ENCODE measurements at places on chromosomes 12 and 14. TPM values are rescaled to one million over a fixed set of nuclear protein-coding genes. Genes with fewer than 3 reads are reported as not detected.

GRCh38 chr14:99287269-99287942, 15.4 kb upstream of the BCL11B start:
- no peak for DNase-seq

DNA sequence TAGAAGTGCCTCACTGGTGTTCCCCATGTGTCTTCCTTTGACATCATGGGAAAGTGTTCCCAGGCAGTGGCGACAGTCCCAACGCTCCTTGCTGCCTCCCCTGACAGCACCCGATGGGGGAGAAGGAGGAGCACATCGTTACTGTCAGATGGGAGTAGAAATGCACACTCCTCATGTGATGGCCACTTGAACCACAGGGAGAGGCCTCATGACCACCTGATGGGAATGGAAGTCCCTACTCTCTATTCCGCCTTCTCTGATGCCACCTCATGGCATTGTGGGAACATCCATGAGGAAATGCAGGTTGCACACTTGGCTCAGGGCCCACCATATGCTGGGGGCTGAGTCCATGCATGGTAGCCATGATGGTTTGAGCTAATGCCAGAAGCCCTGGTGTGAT, 14.3 kb upstream of the CORO1C start:
- no peak for DNase-seq

Gene SOX5
- 53.9 TPM for total RNA-seq

GRCh38 chr12:118103201-118103600, 610 bp downstream of the VSIG10 start:
- no peak for DNase-seq

DNA sequence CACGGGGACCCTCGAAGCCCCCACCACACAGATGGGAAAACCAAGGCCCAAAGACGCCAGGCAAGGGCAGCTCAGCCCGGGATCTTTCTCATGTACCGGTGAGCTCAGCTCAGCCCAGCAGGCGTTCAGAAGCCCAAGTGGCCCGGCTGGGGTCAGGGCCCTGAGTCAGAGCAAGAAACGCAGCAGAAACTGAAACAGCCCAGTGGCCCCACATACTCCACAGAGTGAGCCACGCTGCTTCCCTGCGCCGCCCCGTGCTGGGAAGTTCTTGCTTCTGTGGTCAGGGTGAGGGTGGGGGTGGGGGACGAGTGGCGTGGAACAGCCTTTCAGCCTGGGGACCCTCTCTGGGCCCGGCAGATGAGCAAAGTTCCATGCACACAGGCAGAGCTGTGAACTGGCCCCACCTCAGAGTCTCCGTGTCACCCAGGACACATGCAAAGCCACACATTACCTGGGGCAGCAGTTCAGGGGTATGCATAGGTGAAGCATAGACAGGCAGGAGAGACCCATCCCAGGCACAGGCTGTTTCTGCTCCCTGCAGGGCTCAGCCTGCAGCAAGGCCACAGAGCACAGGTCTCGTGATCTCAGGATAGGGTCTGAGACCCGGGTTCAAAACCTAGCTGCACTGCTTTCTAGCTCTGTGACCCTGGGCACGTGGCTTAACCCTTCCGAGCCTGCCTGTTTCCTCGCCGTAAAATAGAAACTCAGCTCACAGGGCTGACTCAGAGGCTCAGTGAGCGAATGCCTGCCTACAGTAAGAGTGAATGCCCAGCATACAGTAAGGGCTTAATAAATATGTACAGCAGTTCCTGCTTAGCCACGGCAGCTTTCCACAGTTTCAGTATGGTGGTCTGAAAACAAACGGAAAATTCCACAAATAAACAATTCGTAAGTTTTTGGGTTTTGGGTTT, 21.6 kb downstream of the NCOR2 start:
- DNase-seq, result no peak

Gene KRT72
- total RNA-seq, result not detected

DNA sequence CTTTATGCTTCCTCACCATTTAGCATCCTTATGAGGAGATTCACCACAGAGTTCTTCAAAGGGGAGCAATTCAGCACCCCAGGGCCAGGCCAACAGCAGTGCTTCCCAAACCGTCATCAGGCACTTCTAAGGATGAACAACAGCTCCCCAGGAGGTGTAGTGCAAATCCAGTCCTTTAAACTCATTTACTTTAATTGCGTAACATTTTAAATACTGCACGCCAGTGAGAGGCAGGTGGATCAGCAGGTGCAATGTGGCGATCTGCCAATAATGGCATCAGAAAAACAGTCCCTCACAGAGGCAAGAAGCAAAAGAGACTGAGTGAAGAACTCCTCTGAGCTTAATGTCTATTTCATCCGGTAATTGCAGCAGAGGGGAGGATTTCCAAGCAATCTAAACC, 770.9 kb upstream of the FOXG1 start:
- DNase-seq, result no peak

Gene SPIC
- not detected for total RNA-seq

DNA sequence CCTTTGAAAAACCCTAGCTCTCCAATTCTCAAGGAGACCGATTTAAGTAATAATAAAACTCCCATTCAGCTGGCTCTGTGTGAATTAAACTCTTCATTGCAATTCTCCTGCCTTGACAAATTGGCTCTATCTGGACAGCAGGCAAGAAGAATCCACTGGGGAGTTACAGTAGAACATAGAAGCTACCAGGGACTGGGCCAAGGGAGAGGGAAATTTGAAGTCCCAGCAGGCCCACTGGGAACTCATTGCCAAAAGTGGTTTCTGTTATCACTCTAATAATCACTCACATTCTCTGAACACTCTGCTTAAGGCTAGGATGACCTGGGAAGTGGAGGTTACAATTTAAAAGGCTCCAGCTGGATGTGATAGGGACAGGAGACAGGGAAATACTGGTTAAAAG, 384.5 kb upstream of the CCDC196 start:
- no peak for DNase-seq

DNA sequence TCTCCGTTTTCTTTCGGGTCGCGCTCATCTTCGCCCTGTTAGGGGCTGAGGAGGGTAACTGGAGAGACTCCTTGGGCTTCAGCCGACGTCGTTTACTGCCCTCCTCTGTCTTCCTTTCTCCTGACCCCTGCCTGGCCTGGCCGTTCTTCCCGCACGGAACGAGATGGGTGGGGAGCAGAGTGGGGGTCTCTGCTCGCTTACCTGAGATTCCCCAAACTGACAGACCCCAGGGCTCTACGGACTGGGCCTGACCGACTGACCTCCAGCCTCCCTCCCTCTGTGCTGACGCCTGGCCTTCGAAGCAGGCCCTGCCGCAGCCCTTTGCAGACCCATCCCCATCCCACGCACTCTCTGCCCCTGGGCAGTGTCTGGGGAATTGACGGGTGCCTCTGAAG, 439 bp downstream of the GOLGA5 start:
- DNase-seq, result no peak

Gene OAS2
- total RNA-seq, result 2.4 TPM

GRCh38 chr12:63918800-63919300, 74.3 kb downstream of the SRGAP1 start:
- DNase-seq, result no peak

Gene TBC1D30
- 16.4 TPM for total RNA-seq

GRCh38 chr12:69225251-69225910, 14.0 kb upstream of the CPSF6 start:
- no peak for DNase-seq

GRCh38 chr12:51442324-51442723, 17.7 kb downstream of the SLC4A8 start:
- DNase-seq, result no peak

Gene RPGRIP1
- total RNA-seq, result 2.2 TPM

Gene SCN8A
- 180 TPM for total RNA-seq

Gene SLCO1A2
- 37.5 TPM for total RNA-seq

- DNase-seq, result no peak
Measured at GRCh38 chr12:116613256-116613655, 54.1 kb downstream of the MAP1LC3B2 start.

- DNase-seq, result peak; percentile 32
Measured at GRCh38 chr14:50396631-50397389, at the start of gene CDKL1. Gene CDKL1, minus strand, starts transcription at chr14:50396881. Its CDS starts 1,013 bp downstream, at chr14:50395868.

- no peak for DNase-seq
Measured at GRCh38 chr12:78703820-78704525, 160.6 kb upstream of the SYT1 start.

Gene ANKRD33
- not detected for total RNA-seq

GRCh38 chr12:40393026-40393425, 168.2 kb downstream of the LRRK2 start:
- DNase-seq, result no peak

- DNase-seq, result no peak
Measured at GRCh38 chr14:88790501-88791251, 2.1 kb downstream of the EML5 start.

Gene B4GALNT1
- 80.2 TPM for total RNA-seq

Gene RASSF9
- 0.30 TPM for total RNA-seq

DNA sequence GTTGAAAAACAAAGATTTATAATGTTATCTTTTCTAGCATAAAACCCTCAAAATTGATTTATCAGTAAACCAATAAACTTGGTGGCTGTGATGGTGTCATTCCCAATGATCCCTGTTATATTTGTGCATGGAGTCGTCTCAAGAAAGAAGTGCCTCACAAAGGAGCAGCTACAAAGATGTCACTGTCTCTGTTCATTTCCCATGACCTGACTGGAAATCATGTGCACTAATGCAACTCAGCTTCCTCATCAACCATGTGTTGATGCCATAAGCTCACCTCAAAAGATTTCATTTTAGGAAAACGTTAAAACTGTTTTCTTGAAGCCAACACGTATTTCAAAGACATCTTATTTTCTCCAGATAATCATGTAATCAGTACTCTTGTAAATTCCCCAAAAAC, 28.8 kb downstream of the CLEC1A start:
- no peak for DNase-seq

Gene ZFYVE21
- 125 TPM for total RNA-seq

- no peak for DNase-seq
Measured at GRCh38 chr12:58081488-58081887, 140.1 kb downstream of the ATP23 start.

GRCh38 chr12:51811203-51812202, 37.0 kb downstream of the FIGNL2 start:
- DNase-seq, result no peak

GRCh38 chr12:112241176-112241575, 115.8 kb downstream of the TRAFD1 start:
- no peak for DNase-seq

DNA sequence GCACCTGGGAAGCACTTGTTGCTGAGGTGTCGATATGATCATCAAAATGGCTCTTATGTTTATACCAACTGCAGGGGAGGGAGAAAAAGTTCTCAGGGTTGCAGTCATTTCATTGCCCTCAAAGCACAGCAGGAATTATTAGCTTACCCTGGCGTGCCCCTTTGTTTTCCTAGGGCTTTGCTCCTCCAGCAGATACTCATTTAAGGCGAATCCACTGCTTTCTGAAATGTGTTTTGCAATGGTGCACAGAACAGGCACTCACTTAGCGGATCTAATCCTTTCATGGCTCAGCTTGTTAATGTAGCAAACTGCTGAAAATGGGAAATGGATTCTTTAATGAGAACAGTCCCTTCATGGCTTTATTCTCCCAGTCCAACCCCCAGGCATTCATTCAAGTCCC, 76.7 kb downstream of the NKX2-1 start:
- no peak for DNase-seq

Gene KCNC2
- total RNA-seq, result 122 TPM

GRCh38 chr14:59356312-59356711, 108.9 kb downstream of the GPR135 start:
- DNase-seq, result no peak

DNA sequence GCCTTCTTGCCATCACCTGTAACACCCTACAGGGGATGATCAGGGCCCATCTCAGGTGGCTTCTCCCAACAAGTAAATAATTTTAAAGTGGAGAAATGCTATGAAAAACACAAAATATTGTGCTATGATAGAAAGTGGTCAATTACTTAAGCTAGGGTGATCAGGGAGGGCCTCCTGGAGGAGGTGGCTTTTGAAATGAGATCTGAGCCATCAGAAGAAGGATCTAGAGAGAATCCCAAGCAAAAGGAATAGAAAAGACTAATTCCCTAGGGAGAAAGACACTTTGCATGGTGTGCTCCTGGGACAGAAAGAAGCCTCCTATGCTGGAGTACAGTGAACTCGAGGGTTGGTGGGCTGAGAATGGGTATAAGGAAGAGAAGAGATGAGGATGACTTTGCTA, 7.5 kb upstream of the C14orf132 start:
- DNase-seq, result no peak

Gene NFE2
- 0.88 TPM for total RNA-seq

DNA sequence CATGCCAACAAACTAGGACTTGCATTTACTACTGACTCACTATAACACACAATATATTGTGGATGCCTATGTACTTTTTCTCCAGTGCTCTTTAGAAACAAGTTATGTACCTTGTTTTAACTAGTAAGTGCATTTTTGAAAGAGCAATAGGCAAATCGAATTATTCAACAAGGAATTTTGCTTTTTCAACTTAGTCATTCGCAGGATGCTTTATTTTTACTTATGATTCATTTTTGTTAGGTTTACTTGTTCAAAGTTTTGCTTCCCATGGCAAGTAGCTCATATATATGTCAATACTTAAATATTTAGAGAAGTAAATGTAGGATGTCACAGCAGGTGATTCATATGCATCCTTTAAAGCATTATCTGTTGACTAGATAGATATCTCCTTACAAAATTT, 149.8 kb downstream of the PELI2 start:
- no peak for DNase-seq

DNA sequence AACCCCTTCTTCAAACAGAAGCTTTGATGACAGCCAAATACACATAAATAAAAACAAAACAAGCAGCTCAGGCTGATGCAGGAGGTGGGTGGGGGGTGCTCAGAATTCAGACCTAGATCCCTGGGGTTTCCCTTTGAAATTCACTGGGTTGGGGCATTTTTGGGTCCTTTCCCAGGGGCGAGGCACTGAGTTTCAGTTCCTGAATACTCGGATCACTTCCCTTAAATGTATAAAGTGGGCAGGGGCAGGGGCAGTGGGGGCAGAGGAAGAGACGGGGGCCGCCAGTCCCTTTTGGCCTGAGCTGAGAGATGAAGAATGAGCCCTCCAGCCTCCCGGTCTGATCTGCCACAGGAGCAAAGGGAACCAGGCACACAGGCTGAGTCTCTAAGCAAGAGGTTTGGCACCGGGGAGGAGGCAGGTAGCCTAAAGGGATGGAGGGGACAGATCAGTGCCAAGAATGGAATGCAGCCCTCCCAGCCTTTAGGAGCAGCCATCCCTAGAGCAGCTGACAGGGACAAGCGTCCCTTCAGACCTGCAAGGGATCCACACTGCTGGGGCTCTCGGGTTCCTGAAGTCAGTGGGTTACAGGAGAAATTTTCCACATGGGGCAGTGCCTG, 20.3 kb downstream of the KDM2B start:
- no peak for DNase-seq

GRCh38 chr12:109247831-109248654, 61.0 kb downstream of the FOXN4 start:
- no peak for DNase-seq

DNA sequence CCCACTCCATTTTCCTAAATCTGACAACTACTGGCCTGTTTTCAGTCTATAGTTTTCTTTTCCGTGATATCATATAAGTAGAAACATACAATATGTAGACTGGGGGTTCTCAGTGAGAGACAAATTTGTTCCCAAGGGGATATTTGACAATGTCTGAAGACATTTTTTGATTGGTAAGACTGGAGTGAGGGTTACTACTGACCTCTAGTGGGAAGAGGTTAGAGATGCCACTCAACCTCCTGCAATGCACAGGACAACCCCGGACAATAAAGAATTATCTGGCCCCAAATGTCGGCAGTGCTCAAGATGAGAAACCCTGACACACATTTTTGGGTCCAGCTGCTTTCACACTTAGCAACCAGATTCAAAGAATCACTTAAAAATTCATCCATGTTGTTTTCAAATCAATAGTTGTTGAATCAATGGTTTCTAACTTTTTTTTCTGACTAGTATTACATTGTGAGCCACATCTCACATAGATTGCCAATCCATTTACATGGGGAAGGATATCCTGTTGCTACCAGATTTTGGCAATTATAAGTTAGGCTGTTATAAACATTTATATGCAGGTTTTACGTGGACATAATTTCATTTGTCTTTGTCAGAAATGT, 307.1 kb downstream of the RPL10L start:
- no peak for DNase-seq

Measured in dorsolateral prefrontal cortex (tissue), 122 donors.